ENCODE measurements at places on chromosomes 11 and 22.

GRCh38 chr11:18352581-18352980, 30.2 kb downstream of the GTF2H1 start:
- DNase-seq, result no peak

- no peak for DNase-seq
These were observed 2.6 kb downstream of the GGA1 start for GRCh38 chr22:37611207-37611606.

DNA sequence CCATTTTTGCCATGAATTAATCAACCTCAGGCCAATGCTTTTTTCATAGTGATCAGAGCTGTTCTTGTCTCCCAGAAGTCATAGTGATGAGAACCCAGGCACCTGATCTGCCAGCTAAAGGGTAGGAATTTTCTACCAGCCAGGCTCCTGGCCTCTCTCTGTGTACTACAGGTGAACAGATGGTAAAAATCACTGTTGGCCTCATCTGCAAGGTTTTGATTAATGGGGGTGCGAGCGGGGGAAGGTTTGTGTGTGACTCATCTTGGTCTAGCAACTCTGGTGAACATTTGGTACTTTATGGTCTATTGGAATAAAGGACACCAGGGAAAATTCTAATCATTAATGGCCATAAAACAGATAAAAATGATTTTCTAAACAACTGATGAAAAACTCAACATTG, 14.4 kb upstream of the APOL4 start:
- DNase-seq, result no peak

DNA sequence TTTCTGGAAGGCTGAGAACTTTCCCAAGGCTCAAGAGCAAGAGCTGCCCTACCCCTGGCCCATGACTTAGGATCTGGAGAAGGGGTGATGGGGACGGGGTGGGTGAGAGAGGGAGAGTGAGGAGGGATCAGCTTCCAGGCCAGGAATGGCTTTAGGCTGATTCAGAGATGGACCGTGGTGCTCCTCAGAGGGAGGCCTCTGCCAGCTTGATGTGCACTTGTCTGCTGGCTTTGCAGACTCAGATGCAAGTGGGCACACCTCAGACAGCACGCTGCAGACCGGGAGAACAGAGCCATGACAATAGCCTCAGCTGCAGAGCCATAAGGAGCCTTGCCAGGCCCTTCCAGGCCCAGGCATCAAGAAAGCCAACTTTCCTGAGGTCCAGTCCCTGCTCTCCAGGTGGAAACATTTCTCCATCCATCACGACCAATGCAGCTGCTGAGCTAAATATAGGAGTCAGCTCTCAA, 41.3 kb downstream of the ALX4 start:
- DNase-seq, result no peak

DNA sequence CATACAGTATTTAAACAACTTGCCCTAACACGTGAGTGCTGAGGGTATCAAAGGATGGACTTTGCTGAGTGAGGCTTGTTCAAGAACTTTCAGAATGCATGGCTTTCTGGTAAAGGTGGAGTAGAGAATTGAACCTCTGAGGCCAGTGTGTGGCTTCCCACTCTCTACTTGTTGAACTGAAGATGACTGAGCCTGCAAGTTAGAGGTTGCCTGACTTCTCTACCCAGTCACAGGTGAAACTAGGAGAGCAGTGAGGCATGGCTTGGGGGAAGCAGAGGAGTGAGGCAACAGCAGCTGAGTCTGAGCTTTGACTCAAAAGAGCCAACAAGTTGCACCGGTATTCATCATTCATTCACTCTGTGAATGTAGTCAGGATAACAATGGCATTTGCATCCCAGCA, 256.4 kb upstream of the SESN3 start:
- DNase-seq, result no peak

- DNase-seq, result peak; percentile 86
These were observed 16.7 kb upstream of the SYT12 start for GRCh38 chr11:67006029-67006884.

DNA sequence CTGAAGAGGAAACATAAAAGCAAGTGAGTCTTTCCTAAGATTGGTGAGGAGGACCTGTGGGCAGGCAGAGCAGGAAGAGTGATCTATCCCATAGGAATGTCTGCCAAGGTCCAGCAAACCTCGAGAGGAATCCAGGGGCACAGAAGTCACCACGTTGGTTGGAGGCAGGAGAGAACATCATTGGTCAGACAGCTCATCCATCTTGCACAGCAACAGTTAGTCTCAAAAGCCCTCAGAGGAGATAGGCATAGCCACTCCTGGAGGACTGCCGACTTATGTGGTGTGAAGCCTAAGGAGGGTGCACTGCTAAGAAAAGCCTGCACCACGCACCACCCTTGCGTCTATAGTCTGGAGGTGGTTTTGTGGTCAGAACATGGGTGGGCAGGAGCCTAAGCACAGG, 109.1 kb downstream of the RASSF10 start:
- peak; percentile 30 for DNase-seq

- no peak for DNase-seq
These were observed 32.3 kb downstream of the OR10A6 start for GRCh38 chr11:7898666-7899283.

- no peak for DNase-seq
These were observed 14.2 kb downstream of the SMPD1 start for GRCh38 chr11:6404342-6405051.

- DNase-seq, result peak; percentile 55
These were observed 30.4 kb downstream of the NEAT1 start for GRCh38 chr11:65452806-65453490.

GRCh38 chr11:13929395-13929891, 33.1 kb upstream of the SPON1 start:
- DNase-seq, result peak; percentile 71

GRCh38 chr22:49688516-49689254, 139.0 kb downstream of the BRD1 start:
- DNase-seq, result no peak

DNA sequence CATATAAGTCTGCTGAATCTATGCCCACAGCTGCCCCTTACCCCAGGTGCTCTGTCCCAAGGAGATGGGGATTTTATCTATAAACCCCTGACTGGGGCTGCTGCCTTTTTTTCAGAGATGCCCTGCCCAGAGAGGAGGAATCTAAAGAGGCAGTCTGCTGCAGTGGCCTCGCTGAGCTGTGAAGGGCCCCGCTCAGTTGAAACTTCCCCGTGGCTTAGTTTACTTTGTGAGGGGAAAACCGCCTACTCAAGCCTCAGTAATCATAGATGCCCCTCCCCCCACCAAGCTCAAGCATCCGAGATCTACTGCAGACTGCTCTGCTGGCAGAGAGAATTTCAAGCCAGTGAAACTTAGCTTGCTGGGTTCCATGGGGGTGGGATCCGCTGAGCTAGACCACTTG, 7.4 kb upstream of the SCGB1D4 start:
- DNase-seq, result no peak

DNA sequence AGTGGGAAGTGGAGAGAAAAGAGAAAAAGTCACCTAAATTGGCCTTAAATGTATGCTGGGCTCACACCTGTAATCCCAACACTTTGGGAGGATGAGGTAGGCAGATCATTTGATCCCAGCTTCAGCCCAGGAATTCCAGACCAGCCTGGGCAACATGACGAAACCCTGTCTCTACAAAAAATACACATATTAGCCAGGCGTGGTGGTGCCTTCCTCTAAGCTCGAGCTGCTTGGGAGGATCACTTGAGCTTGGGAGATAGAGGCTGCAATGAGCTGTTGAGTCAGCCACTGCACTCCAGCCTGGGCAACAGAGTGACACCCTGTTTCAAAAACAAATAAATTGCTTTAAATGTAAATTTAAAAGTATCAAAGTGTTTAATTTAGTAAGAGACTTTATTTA, 3.9 kb downstream of the CBL start:
- no peak for DNase-seq

DNA sequence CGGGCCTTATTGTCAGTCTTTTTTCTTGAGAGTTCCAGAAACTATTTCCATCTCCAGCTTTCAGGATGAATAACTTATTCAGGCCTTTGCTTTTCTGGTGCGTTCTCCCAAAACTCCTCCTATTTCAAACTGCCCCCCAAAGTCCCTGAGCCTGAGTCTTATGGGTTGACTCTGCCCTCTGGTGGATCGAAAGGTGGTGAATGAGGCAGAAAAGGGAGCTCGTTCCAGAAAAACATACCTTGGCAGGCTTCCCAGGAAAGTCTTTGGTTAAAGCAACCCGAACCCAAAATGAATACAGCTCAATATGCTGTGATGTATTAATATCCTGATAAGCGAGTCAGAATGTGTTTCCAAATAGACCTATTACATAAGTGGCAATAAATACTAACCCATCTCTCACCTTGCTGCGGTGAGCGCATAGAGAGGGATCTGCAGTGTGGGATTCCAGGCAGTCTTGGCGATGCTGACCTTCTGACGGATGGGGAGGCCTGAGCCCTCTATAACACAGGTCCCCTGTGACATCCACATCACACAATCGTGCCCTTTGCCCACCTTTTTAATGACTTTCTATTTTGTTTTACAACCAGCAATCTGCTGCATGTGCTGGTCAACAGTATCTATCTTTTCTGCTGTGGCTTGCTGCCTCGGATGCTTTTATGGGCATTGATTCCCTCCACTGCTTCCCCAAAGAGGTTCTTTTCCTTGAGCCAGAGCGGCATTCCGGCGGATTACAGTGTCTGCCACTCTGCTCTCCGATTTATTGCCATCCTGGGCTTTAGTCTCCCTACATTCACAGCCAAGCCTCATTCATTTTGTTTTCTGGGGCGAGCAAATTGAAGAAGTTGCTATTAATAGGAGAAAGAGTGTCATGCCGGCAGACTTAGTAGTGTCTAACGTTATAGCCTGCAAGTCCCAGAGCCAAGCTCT, 756.8 kb downstream of the NTM start:
- peak; percentile 34 for DNase-seq

DNA sequence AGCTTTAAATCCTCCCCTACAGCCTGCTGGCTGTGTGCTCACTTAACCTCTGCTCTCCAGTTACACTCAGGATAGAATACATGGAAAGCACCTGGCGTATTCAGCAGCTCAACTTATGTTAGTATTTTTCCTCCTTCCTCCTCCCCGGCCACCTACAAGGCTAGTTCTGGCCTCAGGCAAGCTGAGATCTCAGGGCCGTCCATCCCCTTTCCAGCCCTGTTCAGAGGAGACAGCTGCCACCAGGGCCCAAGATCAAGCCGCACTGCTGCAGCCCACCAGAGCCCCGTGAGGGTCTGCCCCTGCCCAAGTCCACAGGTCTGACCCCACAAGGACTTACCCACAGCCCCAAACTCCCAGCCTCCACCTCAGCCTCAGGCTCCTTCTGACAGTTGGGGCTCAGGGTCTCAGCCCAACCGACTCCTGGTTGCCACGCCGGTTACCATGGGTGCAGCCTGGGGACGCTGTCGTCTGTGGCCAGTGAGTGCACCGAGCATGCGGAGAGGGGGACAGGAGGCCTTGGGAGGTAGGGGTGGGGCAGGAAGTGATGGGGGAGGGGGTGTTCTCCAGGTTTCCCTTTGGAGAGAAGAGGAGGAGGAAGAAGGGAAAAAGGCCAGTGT, at the start of gene C11orf16:
TSS of gene C11orf16 (minus strand) at position 384 of the 617 bp plus-strand sequence. CDS start 639 bp downstream, outside the sequence.
- no peak for DNase-seq

GRCh38 chr11:129075757-129076156, 116.4 kb downstream of the ARHGAP32 start:
- DNase-seq, result no peak

DNA sequence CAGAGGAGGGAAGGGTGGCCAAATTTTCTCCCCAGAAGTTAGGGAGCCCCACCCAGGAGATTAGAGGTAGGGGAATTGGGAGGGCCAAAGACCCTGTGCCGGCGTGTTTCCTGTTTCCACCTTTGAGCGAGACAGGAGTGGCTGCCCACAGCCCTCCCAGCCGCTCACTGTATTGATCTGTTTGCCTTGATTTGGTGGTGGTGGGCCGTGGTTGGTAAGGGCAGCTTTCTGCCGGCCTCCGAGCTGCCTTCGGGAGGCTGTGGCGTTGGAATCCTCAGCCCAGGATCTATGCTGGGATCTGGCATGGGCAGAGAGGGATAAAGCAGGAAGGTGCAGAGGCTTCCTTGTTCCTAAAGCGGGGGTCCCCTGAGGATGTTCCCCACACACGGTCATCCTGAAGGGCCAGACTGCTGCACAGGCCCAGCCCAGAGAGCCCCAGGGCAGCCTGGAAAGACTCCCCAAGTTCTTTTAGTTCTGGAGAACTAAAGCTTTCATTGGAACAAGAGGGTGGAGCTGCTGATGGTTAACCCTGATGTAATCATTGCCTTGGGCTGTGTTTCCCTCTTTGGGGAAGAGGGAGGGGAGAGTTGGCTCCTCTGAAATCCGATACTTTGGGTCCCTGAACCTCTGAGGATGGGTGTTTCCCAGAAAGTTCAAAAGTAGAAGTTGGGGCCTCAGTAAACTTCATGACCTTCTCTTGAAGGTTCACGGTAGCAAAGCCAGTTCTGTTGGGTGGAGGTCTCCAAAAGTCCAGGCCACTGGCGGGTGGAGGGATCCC, 7.2 kb downstream of the FAM83F start:
- no peak for DNase-seq

DNA sequence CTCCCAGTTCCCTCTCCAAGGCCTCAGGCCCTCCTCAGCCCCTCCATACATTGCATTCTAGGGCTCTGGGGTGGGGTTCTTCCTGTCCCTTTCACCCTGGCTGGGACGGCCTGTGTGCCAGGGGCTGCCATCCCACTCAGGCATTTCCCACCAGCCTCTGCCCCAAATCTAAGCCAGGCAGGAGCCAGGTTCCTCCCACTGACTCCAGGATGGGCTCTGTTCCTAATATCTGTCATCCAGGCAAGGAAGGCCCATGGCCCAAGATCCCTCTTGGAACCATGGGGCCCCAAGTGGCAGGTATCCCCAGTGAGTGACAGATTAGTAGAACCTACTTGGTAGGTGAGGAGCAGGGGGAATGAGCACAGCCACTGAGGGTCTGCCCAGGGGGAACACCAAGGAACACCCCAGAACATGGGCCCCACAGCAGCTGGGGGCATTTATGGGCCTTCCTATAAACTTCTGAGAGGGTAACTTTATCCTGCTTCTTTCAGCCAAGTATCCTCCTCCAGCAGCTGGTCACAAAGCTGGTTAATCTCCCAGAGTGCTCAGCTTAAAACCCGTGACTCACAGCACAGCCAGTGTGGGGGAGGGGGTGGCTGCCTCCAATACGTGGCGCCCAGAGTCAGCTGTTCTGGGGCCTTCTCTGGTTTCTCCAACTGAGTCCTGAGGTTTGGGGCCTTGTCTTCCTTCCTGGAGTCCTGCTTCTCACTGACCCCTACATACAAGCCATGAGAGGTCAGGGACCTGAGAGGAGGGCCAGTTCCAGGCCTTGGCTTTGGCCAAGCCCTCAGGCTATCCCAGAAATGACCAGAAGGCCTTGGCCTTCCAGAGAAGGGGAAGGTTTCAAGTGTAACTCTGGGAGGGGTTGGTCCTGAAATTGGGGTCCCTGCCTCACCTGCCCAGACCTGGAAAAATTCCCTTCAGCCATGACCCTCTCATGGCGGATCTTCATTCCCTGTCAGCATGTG, 19.9 kb upstream of the MYOD1 start:
- peak; percentile 36 for DNase-seq

GRCh38 chr22:39117585-39118191, 20.6 kb downstream of the APOBEC3H start:
- peak; percentile 68 for DNase-seq
